ENCODE measurements at places on chromosomes 7 and 10.

DNA sequence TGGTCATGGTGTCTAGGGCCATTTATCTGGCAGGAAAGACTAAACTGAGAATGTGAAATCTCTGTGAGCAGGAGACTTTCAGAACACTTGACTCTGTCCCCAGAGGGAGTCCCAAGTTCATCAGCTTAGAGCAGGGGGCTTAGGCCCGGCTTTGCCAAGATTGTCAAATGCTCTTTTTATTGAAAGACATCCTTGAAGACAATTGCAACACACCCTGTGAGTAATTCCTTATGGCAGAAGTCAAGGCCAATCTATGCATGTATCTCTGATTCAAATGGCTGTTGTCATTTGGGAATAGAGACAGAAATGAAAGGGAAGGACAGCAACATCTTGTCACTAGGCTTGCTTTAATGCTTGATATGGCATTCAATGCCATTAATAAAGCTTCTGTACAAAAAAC lies 33.7 kb downstream of the BAMBI start:
- DNase-seq: no peak

- DNase-seq: no peak
Observed at GRCh38 chr10:88347597-88348304, 235.4 kb downstream of the RNLS start.

DNA sequence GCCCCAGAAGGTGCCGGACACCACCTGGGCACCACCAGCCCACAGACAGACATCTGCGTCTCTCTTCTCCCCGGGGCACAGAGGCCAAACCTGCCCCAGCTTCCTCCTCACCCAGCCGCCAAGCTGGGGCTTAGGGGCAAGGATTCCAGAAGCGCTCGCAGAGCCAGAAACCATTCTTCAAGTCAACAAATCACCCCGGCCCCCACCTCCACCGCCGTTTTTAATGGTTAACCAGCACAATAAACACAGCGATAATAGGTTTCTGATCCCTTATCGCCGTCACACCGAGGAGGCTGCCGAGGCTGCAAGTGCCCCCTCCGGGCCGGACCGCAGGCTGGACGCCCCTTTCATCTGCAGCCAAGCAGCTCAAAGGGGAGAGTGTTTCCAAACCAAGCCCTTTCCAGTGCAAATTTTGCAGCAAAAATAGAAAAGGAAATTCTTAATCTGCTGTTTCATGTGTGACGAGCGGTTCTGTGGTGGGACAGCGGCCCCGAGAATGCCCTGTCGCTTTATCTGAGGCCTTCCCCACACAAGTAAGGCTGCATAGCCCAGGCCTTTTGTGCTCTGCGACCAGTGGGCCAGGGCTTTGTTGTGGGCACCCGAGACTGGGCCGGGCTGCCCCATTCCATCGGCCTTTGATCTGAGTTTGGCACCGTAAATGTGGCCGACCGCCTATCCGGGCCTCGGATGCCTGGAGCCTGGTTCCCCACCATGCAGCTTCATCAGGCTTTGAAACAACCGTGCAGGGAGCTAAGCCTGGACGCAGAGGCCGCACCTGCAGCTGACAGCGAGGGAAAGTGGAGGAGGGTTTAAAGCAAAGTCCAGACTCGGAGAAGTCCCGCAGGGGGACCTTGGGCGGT lies 83.2 kb downstream of the FOXL3 start:
- DNase-seq: peak; percentile 99

DNA sequence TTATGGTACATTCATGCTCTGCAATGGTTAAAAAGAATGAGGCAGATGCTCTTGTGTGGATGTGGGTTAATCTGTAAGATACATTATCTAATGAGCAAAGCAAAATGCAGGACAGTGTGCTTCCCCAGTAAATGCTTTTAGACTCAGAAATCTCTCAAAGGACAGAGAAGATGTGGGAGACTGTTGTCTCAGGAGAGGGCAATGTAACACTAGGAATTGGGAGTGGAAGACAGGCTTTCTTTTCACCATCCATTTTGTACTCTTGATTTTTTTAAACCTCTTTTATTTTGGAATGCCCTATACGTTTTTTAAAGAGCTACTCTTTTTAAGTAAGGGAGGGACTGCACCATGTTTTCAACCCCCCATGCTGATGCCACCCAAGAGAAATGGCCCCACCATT lies 77.5 kb upstream of the ADAM12 start:
- no peak for DNase-seq

- DNase-seq: no peak
Observed at GRCh38 chr7:95276114-95276513, 48.2 kb downstream of the PON1 start.

GRCh38 chr7:69349291-69349690 lies 249.0 kb upstream of the AUTS2 start:
- no peak for DNase-seq

DNA sequence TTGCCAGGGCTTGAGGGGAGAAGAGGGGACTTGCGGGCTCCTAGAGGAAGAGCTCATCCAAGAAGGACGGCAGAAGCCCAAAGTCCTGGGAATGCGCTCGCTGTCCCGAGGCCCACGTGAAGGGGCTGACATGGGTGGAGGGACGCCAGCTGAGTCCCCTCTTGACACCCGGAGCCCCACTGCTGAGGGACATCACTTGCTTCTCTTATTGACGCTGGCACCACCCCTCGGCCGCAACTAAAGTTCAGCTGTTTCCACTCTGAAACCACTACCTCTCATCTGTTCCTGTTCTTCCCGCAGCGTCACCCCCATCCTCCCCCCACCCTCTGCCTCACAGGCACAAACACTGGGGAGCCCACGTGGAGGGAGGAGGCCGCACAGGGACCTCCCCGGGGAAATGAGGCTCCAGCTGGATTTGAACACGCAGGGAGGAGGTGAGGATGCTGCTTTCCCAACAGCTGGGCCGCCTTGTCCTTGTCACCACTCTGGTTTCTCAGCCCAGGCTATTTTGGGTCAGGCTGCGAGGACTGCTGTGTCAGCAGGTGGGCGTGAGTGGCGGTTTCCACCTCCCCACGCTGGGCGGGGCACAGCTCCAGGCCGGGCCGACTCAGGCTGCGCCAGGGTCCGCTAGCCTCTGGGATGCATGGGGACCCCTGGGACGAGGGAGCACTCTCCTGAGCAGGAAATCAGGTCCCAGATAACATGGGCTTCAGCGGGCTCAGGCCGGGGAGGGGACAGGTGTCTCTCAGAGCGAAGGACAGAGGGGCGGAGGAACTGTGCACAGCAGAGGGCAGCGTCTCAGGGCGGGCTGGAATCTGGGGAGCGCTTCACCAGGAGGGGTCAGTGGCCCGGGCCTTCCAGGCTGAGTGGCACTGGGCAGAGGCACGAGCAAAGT lies 156.3 kb downstream of the ZNF248 start:
- no peak for DNase-seq

DNA sequence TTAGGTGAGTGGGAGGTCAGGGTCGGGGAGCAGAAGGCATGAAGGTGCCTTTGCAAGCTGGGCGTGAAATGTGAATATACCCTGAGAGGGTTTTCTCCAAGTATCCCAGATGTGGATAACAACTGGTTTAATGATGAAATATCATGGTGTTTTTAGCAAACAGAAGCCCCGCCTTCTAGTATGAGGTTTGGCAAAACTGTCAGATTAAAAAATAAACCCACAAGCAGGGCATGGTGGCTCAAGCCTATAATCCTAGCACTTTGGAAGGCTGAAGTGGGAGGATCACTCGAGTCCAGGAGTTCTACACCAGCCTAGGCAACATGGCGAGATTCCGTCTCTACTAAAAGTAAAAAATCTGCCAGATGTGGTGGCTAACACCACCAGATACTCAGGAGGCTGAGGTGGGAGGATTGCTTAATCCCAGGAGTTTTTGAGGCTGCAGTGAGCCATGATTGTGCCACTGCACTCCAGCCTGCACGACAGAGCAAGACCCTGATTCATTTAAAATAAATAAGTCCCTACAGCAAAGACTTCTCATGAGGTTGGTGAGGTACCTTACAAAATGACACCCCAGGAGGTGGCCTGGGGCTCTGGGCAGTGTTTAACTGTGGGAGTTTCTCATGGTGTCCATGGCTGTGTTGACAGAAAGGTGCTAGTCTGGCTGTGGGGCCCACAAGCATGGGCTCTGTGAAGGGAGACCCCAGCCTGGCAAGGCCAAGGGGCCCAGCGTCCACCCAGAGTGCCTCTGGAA lies 6.7 kb upstream of the PWWP2B start:
- no peak for DNase-seq

DNA sequence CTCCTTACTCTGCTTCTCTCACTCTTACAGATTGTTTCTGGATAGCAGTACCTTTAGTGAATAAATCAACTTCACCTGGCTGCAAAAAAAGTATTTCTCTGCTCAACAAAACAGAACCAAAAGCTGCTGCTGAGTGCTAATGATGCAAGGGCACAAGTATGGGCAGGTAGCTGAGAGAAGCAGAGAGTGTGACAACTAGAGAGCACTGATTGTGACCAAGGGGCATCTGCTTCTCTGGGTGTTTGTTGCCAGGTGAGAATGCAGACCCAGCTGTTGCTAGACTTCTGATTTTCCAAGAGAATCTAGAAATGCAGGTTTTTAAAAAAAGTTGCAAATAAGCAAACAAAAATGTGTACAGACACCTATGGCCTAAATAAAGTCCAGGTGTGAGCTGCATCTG lies 25.3 kb upstream of the PPIF start:
- no peak for DNase-seq

Data from HuH-7 (cell line).